ENCODE measurements at places on chromosomes 3 and 15. TPM values are rescaled to one million over a fixed set of nuclear protein-coding genes. Genes with fewer than 3 reads are reported as not detected.

XCR1 gene
- not detected for total RNA-seq

SV2B gene
- not detected for total RNA-seq

SH2D7 gene
- not detected for total RNA-seq

ZBTB20 gene
- total RNA-seq = 9.1 TPM

UROC1 gene
- total RNA-seq = not detected

FSTL1 gene
- 376 TPM for total RNA-seq

CFAP91 gene
- total RNA-seq = 1.4 TPM

AGBL1 gene
- total RNA-seq = not detected

MAP6D1 gene
- total RNA-seq = 1.4 TPM

CYP1A2 gene
- total RNA-seq = not detected

MESP1 gene
- total RNA-seq = 0.56 TPM

LHFPL4 gene
- not detected for total RNA-seq

CMTM6 gene
- 59.2 TPM for total RNA-seq

SPINT1 gene
- 4.1 TPM for total RNA-seq

MCTP2 gene
- total RNA-seq = 2.2 TPM

MINAR1 gene
- total RNA-seq = 3.2 TPM

SLC12A6 gene
- 13.7 TPM for total RNA-seq

KLHL40 gene
- not detected for total RNA-seq

CCR3 gene
- total RNA-seq = not detected

SCAMP2 gene
- total RNA-seq = 63.5 TPM

BLM gene
- total RNA-seq = 1.6 TPM

HRH1 gene
- 9.7 TPM for total RNA-seq

HYAL1 gene
- 4.5 TPM for total RNA-seq

GNAT1 gene
- not detected for total RNA-seq

KBTBD12 gene
- not detected for total RNA-seq

PLA2G4B gene
- total RNA-seq = under 0.01 TPM

TTLL13 gene
- total RNA-seq = 0.08 TPM

TIMP4 gene
- 4.9 TPM for total RNA-seq
